ENCODE measurements at places on chromosomes 12 and 14.

GRCh38 chr12:50633955-50634354 lies 129.2 kb downstream of the DIP2B start:
- DNase-seq = no peak

GRCh38 chr14:96509457-96510090 lies 7.4 kb downstream of the PAPOLA start:
- no peak for DNase-seq

DNA sequence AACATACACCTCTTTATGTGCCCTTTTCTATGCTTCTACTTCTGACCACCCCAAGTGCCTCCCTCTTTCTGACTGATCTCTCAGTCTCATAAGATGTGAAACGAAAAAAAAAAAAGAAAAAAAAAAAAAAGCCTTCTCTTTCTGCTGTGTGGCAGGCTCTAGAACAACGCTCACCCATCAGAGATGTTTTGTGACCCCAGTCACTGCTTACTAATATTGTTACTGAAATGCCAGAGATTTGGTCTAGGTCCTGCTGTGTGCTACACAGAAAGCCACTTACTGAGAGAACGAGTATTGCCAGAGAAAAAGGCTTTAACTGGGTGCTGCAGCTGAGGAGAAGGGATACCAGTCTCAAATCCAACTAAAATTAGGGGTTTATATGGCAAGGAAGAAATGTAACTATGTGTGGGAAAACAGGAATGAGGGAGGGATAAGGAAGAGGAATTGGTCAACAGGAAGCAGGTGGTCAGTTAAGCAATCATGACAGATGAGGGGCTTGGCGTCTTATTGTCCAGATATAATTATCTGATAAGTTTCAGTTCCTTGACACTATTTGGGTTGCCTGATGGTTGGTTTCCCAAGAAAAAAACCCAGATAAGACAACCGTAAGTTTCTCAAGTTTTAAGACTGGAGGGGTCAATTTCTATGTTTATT lies 149.0 kb downstream of the NAV3 start:
- no peak for DNase-seq

GRCh38 chr14:56061051-56061450 lies 57.2 kb upstream of the PELI2 start:
- DNase-seq = no peak

DNA sequence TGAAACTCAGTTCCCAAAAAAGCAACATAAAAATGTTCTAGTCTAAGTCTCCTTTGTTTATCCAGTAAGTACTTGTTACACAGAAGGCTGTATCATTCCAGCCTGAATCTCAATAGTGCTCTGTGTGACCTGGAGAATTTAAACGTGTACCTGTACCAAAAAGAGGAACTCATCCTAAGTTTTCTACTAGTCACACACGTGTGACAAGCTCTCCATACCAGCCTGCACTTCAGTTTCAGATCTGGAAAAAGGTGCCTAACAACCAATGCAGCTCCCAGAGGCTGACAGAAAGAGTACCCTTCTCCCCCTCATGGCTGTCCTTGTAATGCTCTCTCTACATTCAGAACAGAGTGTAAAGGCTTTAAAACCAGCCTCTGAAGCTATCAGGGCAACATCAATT lies 27.4 kb downstream of the PPM1H start:
- no peak for DNase-seq

DNA sequence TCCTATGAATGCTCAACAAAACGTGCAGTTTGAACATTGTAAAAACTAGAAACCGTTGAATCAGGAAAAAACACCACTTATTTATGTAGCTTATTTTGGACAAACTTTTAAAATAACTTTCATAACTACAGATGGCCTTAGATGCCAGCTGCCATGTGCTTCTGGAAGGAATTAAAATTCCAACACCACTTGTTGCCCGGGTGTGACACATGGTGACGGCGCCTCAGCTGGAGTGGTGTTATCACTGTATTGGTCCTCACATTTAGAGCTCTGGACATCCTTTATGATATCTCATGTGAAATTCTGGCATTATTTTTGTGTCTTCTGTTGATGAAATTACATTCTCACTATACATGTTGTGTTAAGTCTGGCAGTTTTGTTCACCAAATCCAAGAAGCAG lies 211.0 kb downstream of the IPO8 start:
- DNase-seq = no peak

DNA sequence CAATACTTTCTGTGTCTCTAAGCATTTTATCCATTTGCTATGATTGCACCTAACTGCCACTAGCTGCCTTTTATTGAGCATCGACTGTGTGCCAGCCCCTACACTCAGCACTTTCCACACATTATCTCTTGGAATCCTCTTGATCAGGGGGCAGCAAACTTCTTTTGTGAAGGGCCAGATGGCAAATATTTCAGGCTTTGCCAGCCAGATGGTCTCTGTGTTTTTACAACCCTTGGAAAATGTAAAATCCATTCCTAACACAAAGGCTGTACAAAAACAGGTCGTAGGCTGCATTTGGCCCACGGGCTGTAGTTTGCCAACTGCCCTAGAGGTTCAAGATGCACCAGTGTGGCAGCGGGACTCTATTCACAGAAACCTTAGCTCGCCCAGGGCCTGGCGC lies 19.5 kb downstream of the FOXN4 start:
- no peak for DNase-seq

DNA sequence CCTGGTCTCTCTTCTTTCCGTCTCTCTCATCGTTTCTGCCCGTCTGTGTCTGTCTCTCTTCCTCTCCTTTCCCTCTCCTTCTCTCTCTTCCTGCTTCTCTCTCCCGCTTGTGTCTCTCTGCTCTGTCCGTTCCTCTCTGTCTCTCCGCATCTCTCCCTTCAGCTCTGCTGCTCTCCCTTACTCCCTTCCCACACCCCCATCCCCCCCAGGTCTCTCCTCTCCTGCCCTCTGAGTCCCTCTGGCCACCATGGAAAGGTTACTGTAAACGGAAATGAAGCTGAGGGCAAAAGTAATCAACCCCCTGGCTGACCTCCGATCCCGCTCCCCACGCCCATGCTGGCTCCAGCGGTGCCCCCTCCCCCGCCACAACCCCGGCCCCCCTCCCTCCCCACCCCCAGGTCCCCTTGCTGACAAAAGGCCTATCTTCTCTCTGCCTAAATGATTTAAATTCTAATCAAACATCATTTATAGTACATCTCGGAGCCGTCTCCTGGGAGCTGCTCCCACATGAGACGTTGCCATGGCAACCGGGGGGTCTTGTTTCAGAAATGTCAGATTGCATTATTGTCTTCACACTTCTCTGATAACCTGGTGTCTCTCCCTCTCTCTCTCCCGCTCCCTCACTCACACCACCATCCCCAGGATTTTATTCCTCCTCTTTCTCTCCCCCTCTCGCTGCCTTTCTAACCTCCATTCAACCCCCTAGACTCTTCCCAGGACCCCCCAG lies 203.8 kb downstream of the RBM19 start:
- DNase-seq = no peak

DNA sequence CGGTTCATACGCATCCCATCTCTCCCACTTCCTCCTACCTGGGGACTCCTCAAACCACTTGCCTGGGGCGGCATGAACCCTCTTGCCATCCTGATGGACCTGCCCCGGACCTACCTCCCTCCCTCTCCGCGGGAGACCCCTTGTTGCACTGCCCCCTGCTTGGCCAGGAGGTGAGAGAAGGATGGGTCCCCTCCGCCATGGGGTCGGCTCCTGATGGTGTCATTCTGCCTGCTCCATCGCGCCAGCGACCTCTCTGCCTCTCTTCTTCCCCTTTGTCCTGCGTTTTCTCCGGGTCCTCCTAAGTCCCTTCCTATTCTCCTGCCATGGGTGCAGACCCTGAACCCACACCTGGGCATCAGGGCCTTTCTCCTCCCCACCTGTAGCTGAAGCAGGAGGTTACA lies 3.6 kb downstream of the WNT1 start:
- no peak for DNase-seq

DNA sequence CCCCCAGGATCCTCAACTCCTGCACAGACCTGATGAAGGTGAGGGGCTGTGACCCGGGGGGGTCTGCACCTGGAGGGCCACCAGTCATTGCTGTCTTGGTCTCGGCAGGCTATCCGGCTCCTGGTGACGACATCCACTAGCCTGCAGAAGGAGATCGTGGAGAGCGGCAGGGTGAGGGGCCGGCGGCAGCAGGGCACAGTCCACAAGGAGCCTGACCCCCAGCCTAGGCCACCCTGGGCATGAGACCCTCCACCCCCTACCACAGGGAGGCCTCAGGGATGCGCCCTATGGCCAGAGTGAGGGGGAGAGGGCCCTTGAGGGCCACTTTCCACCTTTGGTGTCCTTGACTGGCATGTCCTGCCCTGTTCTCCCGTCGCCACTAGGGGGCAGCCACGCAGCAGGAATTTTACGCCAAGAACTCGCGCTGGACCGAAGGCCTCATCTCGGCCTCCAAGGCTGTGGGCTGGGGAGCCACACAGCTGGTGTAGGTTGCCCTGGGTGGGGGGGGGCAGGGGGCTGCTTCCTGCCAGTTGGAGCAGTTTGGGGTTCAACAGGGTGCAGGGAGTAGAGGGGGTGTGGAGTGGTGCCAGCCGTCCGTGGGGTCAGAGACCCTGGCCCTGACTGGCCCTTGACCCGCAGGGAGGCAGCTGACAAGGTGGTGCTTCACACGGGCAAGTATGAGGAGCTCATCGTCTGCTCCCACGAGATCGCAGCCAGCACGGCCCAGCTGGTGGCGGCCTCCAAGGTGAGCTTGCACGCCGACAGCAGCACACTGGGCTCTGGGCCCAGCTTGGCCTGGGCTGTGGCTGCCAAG lies 25.0 kb downstream of the HIP1R start:
- peak; percentile 84 for DNase-seq

- DNase-seq = no peak
Observed at GRCh38 chr14:74649167-74649566, 37.1 kb upstream of the LTBP2 start.

DNA sequence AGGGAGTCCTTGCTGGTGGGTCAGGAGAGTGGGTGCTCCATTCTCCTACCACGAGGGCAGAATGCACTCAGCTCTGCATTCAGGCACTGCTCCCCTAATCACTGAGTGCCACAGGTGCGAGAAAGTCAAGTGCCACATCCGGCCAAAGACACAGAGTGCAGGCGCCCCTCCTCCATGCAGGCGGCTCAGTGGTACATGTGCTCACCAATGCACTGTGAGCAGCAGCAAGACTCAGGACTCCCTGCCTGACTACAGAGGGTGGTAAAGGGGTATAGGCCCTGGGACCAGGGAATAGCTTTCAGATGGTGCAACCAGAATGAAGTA lies 32.9 kb downstream of the ZFYVE21 start:
- DNase-seq = no peak

All from anterior cingulate cortex (tissue), 58 donors.